Adrenal gland (tissue), 19 donors: ENCODE measurements at places on chromosomes 1 and 21.

- no peak for DNase-seq
Observed at GRCh38 chr21:16159213-16159970, 429.6 kb downstream of the USP25 start.

- no peak for DNase-seq
Observed at GRCh38 chr1:9451081-9451480, 88.2 kb upstream of the SLC25A33 start.

- DNase-seq, result no peak
Observed at GRCh38 chr1:91406773-91407389, 2.2 kb upstream of the HFM1 start.

DNA sequence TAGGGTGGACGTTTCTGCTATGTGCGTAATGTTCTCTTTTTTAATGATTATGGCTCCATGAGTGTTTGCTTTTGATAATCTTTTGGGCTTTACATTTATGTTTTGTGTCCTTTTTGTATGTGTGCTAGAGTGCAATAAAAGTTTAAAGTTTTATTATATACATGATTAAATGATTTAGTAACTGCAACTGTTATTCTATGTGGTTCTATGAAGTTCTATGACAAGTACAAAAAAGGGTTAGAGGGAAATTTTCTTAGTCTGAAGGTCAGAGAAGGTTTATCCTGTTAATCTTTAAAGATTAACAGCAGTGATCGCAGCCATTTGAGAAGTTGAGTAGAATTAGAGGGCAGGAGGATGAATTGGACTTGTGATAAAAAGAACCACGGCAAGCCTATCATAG, 386.4 kb upstream of the CHRM3 start:
- no peak for DNase-seq

- DNase-seq, result no peak
Observed at GRCh38 chr1:159089184-159089791, 12.7 kb upstream of the AIM2 start.

DNA sequence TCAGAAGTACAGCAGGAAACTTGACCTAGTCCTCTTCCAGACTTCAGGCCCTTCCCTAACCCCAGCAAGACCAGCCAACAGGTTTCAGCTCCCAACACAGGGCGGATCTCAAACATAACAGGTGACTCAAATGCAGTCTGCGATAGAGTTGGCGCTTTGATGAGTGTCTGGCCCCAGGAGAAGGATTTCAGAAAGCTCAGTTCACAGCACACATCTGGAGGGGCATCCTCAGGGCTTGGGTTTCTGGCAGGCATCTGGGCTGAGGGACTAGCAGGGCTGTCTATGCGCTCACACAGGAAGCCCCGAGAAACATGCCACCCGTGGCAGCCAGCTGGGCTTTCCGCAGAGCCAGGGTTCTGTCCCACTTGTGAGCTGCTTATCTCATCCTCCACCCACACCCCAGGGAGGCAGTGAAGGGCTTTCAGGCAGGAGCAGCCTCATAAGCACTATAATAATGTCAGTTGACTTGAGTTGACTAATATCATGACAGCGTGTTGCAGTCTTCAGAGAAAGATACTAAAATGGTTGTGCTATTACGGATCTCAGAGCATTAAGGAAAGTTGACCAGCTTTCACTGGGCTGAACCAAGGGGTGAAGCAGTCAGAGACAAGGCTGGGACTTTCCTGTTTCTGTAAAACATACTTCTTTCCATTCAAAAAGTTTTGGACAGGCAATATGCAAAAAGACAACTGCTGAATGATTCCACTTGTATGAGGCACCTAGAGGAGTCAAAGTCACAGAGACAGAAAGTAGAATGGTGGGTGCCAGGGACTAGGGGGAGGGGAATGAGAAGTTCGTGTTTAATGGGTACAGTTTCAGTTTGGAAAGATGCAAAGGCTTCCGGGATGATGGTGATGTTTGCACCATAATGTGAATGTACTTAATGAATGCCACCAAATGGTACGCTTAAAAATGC, 233.0 kb upstream of the IRF2BP2 start:
- DNase-seq, result no peak

- DNase-seq, result no peak
Observed at GRCh38 chr1:232316864-232317263, 313.1 kb downstream of the SIPA1L2 start.

DNA sequence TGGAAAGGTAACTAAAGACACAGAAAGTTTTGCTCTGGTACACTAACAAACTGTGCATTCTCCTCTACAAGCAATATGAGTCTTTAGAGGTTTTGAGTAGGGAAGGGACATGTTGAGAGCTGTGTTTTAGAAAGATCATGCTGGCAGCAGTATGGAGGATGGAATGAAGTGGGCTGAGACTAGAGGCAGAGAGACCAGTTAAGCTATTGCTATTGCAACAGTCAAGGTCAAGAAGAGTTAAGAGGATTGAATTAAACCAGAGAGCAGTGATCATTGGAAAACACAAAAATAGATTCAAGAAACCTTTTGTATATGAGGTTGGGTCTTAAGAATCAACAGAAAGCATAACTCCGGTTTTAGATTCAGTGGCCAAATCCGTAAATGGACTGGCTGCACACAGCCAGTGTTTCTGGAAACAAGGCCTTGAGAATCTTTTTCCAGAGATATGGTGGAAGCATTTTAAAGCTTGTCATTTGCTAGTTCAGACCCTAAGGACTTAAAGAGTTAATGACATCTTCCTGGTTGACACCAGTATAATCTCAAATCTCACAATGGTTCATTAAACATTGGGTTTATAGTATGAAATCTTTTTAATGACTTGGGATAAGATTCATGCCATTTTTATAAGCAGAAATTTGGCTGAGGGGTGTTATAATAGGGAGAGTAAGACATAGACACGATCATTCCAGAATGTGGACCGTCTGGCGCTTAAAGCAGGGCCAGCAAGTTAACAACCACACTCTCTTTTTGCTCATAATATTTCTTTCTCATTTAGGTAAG, 177.9 kb downstream of the NR5A2 start:
- no peak for DNase-seq

- no peak for DNase-seq
Observed at GRCh38 chr1:228190778-228191177, 17.1 kb upstream of the OBSCN start.

DNA sequence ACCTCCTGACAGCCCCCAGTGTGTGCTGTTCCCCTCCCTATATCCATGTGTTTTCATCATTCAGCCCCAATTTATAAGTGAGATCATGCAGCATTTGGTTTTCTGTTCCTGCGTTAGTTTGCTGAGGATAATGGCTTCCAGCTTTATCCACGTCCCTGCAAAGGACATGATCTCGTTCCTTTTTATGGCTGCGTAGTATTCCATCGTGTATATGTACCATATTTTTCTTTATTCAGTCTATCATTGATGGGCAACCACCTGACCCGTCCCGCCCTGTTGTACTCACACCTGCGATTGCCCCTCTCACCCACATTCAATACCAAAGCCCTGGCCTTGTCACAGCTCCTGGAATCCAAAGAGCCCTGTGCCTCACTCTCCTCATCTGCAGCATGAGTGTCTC, 6.2 kb upstream of the ZNF670 start:
- no peak for DNase-seq

GRCh38 chr1:33392639-33393038, 38.3 kb downstream of the PHC2 start:
- peak; percentile 79 for DNase-seq

- peak; percentile 47 for DNase-seq
Observed at GRCh38 chr1:236206548-236206947, 64.2 kb downstream of the GPR137B start.

DNA sequence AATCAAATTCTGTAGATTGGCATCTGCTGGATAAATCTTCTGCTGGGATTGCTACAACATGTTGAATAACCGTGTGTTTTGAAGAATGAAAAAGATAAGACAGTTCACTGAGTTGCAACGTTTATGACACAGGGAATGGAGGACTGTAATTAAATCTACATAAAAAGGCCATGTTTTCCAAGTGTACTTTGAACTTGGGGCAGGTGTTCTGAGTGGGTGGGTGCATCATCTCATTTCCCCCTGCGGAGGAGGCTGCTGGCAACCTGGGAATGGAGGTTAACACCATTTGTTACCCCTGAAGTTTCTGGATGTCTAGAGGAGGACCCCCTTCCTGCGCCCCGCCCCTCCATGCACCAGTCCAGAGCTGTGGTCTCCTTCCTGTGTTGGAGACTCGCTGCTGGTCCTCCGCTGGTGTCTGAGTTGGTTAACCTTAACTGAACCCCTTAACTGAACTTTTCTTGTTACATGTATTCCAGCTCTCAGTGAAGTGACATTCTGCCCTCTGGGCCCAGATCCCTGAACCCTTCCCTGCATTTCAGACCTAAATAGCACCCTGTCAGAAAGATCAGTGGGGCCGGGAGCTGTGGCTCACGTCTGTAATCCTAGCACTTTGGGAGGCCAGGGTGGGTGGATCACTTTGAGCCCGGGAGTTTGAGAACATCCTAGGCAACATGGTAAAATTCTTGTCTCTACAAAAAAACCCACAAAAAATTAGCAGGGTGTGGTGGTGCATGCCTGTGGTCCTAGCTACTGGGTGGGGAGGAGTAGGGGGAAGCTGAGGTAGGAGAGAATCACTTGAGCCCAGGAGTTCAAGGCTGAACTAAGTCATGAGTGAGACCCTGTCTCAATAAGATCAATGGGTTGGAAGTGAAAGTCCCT, 31.8 kb downstream of the UCK2 start:
- no peak for DNase-seq

DNA sequence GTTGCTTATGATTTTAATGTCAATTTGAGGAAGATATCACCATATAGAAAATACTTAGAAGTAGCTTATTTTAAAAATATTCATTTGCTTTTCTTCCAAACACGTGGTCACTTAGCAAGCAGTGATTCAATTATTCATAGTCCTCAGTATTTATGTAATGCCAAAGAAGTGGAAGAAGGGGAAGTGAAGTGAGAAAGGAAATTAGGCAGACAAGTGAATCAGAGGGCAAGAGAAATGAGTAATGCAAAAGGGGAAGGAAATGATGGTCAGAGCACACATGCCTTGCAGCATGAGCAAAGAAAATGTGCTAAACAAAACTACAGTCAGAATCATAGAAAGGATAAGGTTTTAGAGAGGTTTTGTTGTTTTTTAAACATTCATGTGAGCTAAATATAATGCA, 31.8 kb downstream of the SDCCAG8 start:
- no peak for DNase-seq
